NCI-H1930 (cell line): ENCODE measurements at places on chromosomes 4 and X.

- DNase-seq: no peak
Measured at GRCh38 chrX:116198810-116199209, 28.3 kb downstream of the AGTR2 start.

DNA sequence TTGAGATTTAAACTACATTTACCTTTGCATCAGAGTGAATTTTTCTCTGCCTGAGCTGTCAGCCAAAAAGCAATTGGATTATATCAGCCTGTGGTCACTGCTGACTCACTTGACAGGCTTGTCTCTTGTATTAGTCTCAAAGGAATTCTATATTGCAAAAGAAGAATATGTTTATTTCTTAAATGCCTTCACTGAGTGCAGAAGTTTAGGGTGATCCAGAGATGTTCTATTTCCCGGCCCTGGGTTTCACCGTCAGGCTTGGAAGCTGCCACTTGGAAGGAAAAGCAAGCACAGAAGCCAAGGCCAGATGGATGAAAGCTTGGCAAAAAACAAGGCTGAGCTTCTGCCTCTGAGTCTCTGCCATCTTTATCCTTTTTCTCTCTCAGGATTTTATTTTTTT, 80.9 kb downstream of the FAM114A1 start:
- no peak for DNase-seq

- DNase-seq: no peak
Measured at GRCh38 chr4:74948236-74948635, 15.3 kb downstream of the PARM1 start.

DNA sequence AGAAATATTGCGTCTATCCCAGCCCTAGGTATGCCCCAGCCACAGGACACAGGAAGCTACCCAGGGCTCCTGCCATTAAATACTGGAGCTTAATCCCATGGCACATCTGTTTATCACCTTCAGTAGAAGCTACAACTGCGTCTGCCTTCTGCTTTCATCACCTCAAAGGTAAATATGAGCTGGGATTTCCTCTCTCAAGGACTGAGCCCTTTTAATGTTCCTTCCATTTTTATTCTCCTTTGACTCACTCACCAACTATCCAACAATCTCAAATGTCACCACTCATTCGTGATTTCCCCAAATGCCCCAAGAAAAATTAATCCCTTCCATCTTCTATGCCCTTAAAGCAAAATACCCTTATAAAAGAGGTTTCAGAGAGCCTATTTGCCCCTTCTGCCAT, 1.8 kb upstream of the MID1 start:
- no peak for DNase-seq
